Aortic smooth muscle cell (primary cell): ENCODE measurements at places on chromosomes 16 and 17. TPM values are rescaled to one million over a fixed set of nuclear protein-coding genes. Genes with fewer than 3 reads are reported as not detected.

The RNF43 gene
- not detected in 2 replicates for total RNA-seq

The TMC7 gene
- total RNA-seq, result 0.87 and 1.1 TPM in 2 replicates

The DRC3 gene
- total RNA-seq, result 0.66 and 0.81 TPM in 2 replicates

The DNAAF1 gene
- total RNA-seq, result under 0.01 and 0.06 TPM in 2 replicates

The CTRL gene
- total RNA-seq, result 0.66 and 0.75 TPM in 2 replicates

The NPB gene
- total RNA-seq, result 0.37 and 0.40 TPM in 2 replicates

The SLC5A10 gene
- under 0.01 TPM in 1 of 2 replicates, not detected in the other for total RNA-seq

The LGALS9C gene
- total RNA-seq, result not detected in 2 replicates

The OR1A1 gene
- not detected in 2 replicates for total RNA-seq

The C1QTNF8 gene
- 0.06 and 0.13 TPM in 2 replicates for total RNA-seq

The PGS1 gene
- 29.5 and 33.7 TPM in 2 replicates for total RNA-seq

The SULT1A2 gene
- not detected in 2 replicates for total RNA-seq

The SLC5A11 gene
- not detected in 2 replicates for total RNA-seq
